ENCODE measurements at places on chromosomes 1 and 21.
A peak's percentile ranks its signal among the peaks of the same experiment; 100 is the strongest.

DNA sequence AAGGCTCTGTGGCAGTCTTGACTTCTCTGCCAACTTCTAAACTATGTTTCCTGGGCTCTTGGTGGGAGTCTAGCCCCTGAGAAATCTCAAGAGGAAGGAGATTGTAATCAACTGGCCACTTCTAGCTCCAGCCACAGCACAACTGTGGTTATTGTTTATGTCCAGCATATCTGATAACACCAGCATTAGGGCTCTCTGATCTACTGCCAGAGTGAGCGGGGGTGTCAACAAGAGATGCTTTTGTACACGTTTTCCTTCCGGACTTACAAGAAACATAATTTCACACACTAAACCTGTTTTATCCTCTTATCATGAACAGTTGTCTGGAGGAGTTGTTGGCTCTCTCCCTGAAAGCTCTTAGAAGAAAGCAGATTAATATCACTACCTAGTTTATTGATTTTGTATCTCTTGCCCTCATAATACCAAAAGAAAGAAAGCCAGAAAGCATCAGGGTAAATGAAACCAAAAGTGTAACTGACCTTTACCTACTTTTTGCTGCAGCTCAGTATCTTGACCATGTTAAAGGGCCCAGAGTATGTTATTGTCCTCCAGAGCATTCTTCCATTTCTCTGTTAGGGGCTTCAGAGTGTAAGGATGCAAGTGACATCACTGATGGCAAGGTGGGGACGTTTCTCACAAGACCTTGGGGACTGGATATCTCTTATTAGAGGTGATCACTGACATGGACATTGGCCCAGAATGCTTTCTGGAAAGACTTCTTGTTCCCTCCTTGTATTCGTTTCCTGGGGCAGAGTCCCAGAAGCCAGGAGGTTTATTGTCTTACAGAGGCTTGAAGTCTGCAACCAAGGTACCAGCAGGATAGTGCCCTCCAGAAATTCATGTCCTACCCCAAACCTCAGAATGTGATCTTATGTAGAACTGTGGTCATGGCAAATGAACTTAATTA, 9.6 kb upstream of the SH2D1B start:
- no peak for DNase-seq

GRCh38 chr21:34771512-34772028, 102.8 kb downstream of the CLIC6 start:
- DNase-seq = no peak

- DNase-seq = no peak
These were observed 95.6 kb downstream of the ASH1L start for GRCh38 chr1:155466996-155467395.

DNA sequence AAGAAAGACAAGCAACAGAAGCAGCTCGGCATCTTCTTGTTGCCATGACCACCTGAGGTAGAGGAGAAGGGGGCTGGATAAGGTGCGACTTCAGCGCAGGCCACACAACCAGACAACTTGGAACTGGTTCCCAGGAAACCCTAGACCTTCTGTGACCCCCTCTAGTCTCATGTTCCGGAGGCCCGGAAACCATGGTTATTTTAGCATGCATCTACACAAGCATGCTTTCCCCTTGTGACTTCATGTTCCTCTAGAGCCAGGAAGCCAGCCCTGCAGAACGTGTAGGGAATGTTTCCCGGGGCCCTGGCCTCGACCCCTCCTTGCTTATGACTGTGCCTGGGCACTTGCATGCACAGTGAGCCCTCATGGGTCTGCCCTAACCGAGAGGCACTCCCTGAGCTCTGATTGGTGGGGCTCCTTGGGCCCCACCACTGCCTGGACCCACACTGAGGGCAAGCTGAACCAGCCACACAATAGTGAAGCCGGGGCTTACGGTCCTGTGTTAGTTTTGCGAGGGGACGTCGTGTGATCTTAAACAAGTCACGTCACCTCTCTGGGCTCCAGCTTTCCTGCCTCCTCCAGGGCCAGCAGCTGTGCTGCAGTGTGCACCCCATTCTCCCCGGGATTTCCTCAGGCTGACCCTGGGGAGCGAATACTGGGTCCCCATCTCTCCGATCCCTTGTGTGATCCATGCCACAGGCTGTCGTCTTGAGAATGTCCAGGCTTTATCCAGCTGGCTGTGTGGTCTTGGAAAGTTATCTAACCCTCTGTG, 12.0 kb upstream of the MX2 start:
- DNase-seq = no peak

DNA sequence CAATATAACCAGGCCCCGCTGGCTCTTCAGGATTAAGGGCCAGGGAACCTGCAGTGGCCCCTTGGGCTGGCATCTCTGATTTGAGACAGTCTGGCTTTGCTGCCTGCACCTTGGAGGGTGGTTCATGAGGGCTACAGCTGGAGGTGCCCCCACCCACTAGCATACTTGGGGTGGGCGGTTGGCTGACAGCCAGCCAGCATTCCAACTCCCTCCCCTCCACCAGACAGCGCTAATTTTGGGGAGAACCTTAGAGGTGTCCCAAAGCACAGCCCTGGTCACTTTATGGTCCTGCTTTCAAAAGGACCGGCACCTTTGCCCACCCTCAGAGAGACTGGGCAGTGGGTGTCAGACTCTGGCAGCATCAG, 180.7 kb upstream of the VAMP3 start:
- DNase-seq = no peak

DNA sequence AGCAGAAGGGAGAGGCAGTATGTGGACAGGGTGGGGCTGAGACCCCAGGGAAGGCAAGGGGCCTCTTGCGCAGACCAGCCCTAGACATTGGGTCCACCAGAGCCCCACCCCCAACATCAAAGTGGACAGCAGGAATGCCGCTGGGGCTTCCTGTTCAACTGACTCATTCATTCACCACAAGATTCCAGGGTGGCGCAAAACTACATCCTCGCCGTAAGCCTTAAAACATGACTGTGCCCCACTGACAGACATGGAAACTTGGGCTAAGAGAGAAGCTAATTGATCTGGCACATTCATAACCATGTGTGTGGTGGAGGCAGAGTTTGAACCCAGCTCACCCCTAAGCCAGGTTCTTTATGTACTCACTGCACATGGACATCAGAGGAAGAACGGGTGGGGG, 14.0 kb downstream of the COL16A1 start:
- no peak for DNase-seq

DNA sequence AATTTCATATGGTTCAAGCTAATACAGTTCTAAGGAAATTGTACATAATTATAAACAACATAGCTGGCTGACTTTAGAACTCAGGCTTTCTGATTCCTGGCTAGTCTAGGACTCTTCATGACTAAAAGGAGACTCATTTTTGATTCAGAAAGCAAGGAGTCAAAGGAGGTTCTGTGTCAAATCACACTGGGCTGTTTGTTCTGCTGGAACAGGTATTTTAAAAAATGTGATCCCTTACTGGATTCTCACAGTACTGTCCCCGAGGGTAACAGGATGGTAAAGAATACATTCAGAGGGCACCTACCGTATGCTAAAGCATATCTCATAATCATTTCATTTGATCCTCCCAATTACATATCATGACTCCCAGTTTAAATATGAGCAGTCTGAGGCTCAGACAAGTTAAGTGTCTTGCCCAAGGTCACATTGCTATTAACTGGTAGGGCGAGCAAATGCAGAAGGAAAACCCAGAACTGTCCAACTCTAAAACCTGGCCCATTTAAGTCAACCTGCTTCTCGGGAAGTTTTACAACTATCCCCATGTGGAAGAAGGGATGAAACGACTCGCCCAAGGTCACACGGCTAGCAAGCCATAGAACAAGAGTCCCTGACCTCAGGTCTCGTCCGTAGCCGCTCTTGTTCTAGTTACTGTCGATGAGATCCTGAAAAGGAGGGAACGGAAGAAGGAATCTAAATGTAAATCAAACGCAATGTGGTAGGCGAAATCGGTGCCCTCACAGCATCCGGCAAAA, 675 bp downstream of the MYSM1 start:
- DNase-seq = no peak

- DNase-seq = no peak
These were observed 58.9 kb downstream of the CD46 start for GRCh38 chr1:207810606-207811295.

DNA sequence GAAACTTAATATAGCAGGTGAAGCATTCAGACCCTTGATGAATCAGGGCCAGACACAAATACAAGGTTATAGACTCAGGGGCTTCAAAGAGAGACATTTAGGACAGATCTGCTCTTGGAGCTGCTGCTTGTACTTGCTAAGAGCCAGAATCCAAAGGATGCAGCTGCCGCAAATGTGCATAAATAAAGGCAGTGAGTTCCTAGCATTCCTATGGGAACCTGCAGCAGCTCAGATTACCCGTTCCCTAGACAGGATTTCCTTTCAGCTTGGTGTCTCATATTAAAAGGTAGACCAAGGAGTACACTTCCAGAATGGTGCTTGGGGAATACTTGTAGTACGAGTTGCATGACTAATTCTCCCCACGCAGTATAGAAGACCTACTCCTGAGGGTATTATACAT, 9.7 kb upstream of the LRRC53 start:
- DNase-seq = peak; percentile 70

DNA sequence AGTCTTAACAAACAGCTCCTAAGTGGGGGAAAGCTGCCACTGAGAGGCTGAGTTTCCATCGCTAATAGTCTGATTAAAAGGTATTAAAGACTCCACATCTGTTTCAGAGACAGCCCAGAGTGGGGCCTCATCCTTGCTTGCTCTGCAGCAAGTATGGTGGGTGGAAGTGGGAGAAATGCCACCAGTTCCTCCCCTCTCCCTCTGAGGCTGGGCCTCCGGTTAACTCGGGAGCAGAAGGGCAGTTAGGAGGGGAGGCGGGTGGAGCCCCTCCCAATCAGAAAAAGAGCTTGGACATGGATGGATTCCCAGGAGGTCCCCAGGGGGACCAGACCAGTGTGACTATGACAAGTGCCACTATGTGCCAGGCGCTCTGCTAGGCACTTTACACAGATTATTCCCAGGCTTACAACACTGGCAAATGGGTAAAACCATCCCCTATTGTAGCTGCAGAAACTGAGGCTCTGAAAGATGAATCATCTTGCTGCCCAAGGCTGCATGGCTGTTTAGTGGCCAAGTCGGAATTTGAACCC, 11.4 kb upstream of the ASCL5 start:
- DNase-seq = no peak

- DNase-seq = no peak
These were observed 280.4 kb upstream of the C1orf105 start for GRCh38 chr1:172140072-172140471.

DNA sequence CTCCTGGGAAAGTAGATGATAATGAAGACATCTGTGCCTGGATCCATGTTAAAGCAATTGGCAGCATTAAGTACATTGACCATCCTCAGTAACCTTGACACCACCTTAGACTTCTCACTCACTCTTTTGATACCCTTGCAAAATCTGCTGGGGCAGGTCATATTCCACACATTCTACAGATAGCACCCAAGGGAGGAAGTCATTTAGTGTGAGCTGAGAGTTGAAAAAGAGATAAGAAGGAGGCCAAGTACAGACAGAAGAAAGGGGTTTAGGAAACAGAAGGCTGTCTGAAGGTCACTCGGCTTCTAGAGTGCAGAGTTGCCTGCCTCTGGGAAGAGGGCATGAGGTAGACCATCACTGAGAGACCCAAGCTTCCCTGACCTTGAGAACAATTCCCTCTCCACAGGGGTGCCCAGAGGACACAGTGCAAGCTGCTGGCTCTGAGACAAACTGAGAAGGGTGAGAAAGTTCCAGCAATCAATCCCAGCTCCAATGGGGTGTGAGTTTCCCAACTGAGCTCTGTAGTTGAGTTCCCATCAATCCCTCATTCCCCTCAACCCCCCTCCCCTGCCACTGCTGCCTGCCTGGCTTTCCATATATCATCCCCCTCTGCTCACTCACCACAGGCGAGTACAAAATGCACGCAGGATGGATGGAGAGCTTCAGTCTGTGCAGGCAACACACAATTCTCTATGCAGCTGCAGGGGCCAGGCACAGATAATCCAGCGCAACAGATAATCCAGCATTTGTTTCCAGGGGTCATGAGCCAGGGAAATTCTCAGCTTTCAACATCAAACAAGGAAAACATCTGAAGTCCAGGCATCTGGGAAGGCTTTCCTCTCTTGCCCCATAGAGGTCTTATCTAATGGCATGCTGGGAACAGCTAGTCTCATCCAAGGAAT, 7.4 kb upstream of the MOB3C start:
- DNase-seq = peak; percentile 43

DNA sequence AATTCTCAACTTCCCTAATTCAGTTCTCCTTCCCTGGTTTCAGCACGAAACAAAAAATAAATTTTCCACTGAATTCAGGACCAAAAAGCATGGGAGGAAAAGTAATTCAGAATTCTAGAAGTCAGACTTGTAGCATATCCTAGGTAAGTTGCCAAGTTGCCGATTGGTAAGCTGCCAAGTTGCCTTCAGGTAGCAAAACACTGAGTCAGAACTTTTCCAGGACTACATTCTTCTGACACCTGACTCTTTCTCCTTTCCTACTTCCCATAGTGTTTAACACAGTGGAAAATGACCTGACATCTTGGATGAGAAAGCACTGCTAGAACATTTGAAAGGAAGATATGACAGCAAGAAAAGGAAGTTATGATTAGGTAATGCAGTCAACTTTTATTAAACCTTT, 322.8 kb downstream of the SPATA17 start:
- DNase-seq = no peak

- no peak for DNase-seq
These were observed 32.5 kb upstream of the SSX2IP start for GRCh38 chr1:84722794-84723193.

- DNase-seq = peak; percentile 46
These were observed 31.1 kb upstream of the MTF1 start for GRCh38 chr1:37890378-37891014.

- no peak for DNase-seq
These were observed 1.9 kb downstream of the NTRK1 start for GRCh38 chr1:156862584-156862983.

- no peak for DNase-seq
These were observed 12.6 kb downstream of the B3GALNT2 start for GRCh38 chr1:235491644-235492043.

DNA sequence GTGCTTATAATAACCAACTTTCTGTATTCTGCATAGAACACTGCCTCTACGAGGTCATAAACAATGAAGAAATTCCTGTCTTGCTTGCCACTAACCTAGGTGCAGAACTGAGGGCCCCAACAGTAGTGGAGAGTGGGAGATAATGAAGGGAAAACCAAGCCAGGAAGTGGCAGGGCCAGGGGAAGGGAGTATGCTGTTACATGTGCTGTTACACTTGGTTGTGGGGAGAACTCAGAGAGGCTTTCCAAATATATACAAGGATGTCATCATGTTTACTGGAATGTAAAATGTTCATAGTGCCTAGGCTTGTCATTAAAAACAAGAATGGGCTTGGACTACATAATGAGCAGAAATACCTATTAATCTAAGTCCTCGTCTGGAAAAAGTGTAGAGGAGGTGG, 31.1 kb downstream of the NHLH2 start:
- DNase-seq = no peak

GRCh38 chr1:87119541-87120140, 205.2 kb downstream of the HS2ST1 start:
- DNase-seq = no peak
